ENCODE measurements at places on chromosomes 3 and 15.

GRCh38 chr3:153783741-153784480, 337.3 kb upstream of the ARHGEF26 start:
- DNase-seq, result no peak

DNA sequence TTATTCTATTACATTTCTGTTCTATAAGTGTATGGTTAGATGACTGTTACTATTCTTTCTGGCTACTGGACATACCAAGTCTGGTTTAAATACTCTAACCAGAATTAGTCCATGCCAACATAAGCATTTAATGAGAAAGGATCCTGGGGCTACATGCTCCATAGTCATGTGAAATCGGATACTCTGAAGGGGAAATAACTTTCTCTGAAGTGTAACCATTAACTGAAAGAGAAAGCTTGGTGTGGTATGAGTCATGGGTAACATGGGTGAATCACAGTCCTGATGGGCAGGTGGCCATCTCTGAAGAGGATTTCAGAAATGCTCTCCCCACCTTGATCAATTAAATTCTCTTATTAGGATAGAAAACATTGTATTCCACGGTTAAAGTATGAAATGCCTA, 69.4 kb downstream of the FHIT start:
- DNase-seq, result no peak

- no peak for DNase-seq
Observed at GRCh38 chr3:142997330-142997729, 4.0 kb upstream of the U2SURP start.

GRCh38 chr15:78093242-78094020, 1.1 kb downstream of the SH2D7 start:
- DNase-seq, result peak; percentile 18
